ENCODE measurements at places on chromosomes 3 and 15.

- DNase-seq, result no peak
These were observed 523 bp downstream of the HDAC11 start for GRCh38 chr3:13480340-13481318.

- DNase-seq, result no peak
These were observed 253.7 kb upstream of the THBS1 start for GRCh38 chr15:39327005-39327730.

DNA sequence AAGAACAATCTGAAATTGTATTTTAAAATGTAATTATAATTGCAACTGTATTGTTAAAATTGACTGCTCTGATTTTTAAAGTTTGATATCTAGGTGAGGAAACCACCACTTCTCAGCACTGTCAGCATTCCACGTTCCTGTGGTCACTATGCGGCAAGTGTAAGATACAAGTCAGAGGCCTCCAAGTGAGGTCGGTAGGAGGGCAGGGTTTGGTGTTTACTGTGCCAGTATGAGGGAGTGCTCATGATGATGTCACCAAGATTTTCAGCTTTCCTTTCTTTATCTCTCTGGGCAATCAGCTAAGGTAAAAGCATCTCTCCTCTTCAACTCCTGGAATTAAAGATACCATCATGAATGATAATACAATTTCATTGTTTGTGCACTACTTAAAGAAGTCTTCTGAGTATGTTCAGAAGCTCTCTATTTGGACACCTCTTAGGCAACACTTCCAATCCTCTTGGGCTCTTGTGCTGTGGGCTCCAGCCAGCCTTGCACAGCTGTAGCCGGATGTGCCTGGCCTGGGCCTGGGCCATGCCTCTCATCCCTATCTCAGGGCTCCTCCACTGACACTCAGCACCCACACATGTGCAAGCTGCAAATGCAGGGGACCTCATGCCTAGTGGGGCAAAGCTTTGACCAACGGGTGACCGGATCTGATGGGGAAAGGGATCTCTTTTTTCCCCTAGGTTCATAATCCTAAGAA, 42.9 kb downstream of the CCR3 start:
- no peak for DNase-seq

- DNase-seq, result no peak
These were observed 550.5 kb upstream of the AGTR1 start for GRCh38 chr3:148146947-148147826.

- no peak for DNase-seq
These were observed 55.0 kb downstream of the SETD5 start for GRCh38 chr3:9452417-9452816.

DNA sequence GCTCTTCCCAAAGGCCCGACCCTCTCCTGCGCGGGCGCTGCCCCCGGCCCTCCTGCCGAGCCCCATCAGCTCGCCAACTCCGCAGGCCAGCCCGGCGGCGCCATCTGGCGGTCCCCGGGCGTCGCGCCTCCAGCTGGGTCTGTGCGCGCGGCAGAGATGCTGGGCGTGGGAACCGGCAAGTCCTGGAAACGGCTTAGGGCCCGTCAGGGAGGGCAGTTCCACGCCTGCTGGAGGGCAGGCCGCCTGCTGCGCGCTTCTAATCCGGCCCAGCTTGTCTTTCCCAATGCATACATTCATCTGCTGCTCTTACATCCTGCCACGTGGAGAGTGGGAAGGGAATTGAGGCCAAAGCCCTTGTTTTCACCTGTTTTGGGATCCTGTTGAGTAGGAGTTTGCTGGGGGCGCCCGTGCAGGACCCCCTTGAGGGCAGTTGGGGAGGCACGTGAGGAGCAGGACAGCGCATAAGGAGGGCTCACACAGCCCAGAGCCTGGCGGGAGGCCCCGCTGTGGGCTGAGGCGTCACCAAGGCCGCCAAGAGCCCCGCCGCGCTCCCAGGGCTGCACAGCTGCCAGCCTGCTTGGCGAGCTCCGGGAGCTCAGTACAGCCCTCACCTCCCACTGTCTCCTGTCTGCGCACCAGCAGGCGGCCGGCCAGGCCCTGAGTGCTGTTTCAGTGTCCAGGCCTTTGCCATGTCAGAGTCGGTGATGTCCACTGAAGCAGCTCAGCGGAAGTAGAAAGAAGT, 165.6 kb downstream of the NSMCE3 start:
- DNase-seq, result peak; percentile 52

GRCh38 chr3:18556001-18556408, 130.9 kb upstream of the SATB1 start:
- no peak for DNase-seq

GRCh38 chr15:101191242-101191641, 60.6 kb downstream of the CHSY1 start:
- DNase-seq, result no peak

Data from prostate gland (tissue), 2 donors.